ENCODE measurements at places on chromosomes 7 and 10. TPM values are rescaled to one million over a fixed set of nuclear protein-coding genes. Genes with fewer than 3 reads are reported as not detected.

GRCh38 chr7:132956556-132956955 lies 125.3 kb downstream of the CHCHD3 start:
- DNase-seq, result no peak

DNA sequence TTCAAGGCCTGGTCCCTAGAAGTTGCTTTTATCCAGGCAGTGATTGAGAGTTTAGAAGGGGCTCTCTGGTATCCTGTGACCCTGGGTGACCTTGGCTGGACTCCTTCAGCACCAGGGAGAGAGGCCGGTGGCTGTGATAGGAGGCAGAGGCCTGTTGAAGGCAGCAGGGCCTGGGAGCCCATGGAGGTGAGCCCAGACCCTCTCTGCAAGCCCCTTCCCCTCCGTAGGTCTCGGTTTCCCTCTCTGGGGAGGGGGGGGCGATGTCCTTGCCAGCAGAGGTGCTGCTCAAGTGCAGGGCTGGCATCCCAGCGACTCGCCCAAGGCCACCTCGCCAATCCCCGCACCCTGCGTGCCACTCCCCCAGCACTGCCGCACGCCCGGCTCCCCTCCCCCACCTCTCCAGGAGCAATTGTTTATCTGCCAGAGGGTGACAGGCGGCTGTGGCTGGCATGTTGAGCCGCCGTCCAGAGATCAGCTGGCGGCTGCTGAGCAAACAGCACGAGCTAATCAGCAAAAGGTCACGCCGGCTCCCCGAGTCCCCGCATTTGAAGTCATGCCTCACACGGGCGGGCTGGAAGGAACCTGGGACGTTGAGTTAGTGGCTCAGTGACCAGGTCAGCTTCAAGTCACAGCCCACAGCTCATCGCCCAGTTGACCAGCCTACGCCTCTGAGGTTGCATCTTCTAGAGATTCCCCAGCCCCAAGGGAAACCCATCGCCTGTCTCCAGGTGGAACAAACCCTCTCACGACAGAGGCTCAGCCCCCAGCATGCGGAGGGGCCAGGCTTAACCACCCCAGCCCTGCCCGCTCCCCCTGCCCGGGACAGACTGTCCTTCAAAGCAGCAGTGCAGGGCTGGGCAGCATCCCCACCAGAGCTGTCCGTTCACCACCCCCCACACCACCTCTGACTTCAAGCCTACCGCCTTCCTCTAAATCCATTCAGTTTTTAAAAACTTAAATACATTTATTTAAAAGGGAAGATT lies 43.7 kb downstream of the ELFN1 start:
- DNase-seq, result no peak

DNA sequence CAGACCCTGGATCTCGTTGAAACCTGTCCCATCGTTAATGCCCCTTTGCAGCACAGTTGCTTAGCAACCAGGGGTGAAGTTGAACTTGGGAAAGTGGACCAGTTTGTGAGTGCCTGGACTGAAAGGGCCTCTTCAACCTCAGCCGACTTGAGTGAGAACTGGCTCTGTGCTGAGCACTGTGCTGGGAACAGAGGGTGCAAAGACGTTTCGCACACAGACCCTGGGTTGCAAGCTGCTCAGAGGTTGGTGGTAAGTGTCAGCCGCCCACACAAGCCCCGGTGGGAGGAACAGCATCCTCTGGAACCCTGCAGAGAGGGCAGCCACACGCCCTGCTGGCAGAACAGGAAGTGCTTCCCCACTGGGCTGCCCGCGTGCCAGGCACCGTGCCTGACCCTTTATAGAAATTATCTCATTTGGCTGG lies 89.2 kb downstream of the CARD11 start:
- DNase-seq, result no peak

- no peak for DNase-seq
Measured at GRCh38 chr7:35512716-35513115, 182.2 kb downstream of the HERPUD2 start.

- no peak for DNase-seq
Measured at GRCh38 chr7:134495546-134495945, 31.8 kb upstream of the AKR1B10 start.

GRCh38 chr10:100792574-100792973 lies 47.2 kb downstream of the PAX2 start:
- DNase-seq, result no peak

GRCh38 chr10:56623064-56623463 lies 262.0 kb upstream of the ZWINT start:
- no peak for DNase-seq

DNA sequence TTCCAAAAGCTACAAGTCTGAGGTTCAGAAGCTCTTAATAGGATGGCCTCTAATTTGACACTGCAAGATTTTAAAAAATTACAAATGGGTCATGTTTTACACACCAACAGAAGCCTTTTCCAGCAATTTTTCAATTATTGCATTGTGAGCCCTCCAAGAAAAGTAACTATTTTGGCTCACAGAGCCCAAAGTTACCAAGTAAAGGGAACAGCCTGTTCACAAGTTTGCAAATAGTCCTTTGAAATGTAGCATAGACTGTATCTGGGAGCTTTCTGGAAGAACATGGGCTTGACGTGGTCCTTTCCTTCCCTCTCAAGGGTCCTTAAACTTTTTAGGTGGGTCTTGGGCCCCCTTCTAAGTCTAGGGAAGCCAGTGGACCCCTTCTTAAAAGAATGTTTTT lies 1.3 kb upstream of the GDF10 start:
- no peak for DNase-seq

GRCh38 chr7:101782896-101783295 lies 34.5 kb upstream of the CUX1 start:
- DNase-seq, result no peak

GRCh38 chr7:91869661-91870060 lies 10.8 kb downstream of the MTERF1 start:
- no peak for DNase-seq

The ST7 gene
- 15.2 TPM for total RNA-seq

The FRAT1 gene
- total RNA-seq, result 4.4 TPM

The LAMB1 gene
- total RNA-seq, result 152 TPM
